ENCODE measurements at places on chromosomes 12 and 14. TPM values are rescaled to one million over a fixed set of nuclear protein-coding genes. Genes with fewer than 3 reads are reported as not detected.

The ALDH6A1 gene
- total RNA-seq: 19.1 TPM

The MGP gene
- total RNA-seq: 243 TPM

The RTN1 gene
- total RNA-seq: not detected

The CCDC175 gene
- 0.95 TPM for total RNA-seq

DNA sequence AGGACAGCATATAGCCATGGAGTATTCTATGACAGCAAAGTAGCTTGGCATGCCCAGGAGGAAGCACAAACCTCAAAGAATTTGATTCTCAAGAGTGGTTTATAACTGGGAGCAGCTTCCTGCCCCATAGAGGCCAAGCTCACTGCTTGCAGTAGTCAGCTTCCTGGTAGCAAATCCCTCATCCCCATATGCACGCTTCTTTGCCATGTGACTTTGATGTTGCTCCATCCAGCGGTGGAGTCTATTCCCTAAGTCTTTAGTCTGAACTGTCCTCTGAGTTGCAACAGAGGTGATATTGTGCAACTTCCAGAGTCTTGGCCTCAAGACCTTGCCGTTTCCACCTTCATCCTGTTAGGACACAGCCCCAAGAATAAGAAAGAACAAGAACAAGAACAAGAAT, 996.8 kb upstream of the TMEM132C start:
- peak; percentile 12 for DNase-seq

DNA sequence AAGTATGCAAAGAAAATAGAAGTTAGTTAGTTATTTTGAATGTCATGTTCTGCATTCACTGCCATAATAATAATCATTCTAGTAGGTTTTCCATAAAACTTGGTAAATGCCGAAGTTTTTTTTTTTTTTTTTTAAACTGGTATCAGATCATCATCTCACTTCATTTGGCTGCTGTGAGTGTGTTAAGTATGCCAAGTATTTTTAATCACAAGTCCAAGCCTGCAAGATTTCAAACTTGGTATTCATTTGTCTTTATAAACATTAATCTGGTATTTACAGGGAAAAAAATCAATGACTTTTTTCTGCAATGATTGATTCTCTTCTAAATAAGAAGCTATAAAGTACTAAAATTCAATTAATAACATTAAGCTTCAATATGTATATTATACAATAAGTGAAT, 248.9 kb downstream of the CCDC59 start:
- DNase-seq: no peak

DNA sequence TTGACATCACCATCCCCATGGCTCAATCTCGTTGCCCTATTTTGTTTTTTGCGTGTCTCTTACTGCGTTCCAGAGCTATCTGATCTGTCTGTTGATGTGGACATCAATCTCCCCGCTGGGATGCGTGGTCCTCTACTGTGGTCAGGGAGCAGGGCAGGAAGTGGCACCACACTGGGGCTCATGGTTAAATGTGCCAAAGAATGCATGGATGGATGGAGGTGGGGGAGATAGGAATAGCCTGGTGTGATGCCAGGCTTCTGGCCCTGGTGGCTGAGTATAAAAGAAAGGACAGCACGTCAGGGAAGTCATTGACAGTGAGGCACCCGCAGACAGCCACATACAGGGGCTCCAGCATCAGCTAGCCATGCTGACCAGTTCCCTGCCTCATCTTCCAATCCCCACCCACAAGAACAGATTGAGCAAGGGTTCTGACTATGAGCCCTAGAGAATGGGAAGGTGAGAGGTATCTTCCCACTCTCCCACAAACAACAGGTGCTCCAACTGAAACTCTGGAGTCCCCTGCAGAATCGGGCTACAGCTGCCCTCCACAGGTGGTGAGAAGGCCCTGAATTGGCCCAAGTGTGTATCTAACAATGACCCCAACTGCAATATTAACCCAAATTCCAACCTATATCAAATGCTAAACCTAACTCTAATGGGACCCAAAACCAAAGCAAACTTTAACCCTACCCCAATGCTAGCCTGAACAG, 2.7 kb upstream of the BEGAIN start:
- no peak for DNase-seq

DNA sequence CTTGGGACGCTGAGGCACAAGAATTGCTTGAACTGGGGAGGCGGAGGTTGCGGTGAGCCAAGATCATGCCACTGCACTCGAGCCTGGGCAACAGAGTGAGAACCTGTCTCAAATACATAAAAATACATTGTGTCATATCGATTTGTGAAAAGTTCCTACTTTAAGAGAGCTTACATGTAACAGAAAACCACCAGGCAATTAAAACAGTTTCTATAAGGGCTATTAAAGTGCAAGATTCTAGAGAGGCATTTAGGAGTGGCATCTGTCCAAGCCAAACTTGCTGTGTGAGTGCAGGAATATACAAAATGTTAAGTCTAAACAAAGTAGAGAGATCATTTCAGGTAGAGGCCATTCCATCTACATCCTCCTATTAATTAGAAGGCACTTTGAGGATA, 1.7 kb upstream of the NEK9 start:
- no peak for DNase-seq

DNA sequence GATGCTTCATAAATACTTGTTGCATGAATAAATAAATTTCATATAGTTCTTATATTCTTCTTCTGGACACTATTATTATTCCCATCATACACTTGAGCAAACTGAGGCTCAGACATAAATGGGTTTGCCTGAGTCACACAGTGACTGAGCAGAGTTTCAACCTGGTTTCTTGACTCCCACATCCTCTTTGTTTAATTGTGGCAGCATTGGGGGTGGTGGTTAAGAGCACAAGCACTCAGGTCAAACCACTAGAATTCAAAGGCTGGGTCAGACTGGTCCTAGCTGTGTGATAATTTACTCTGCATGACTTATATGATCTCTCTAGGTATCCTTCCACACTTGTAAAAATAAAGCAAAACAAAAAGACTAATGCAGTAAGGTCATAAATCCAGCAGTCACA, 274.9 kb upstream of the SRRM4 start:
- no peak for DNase-seq

GRCh38 chr14:89276424-89276975, 140.5 kb downstream of the FOXN3 start:
- DNase-seq: peak; percentile 33

DNA sequence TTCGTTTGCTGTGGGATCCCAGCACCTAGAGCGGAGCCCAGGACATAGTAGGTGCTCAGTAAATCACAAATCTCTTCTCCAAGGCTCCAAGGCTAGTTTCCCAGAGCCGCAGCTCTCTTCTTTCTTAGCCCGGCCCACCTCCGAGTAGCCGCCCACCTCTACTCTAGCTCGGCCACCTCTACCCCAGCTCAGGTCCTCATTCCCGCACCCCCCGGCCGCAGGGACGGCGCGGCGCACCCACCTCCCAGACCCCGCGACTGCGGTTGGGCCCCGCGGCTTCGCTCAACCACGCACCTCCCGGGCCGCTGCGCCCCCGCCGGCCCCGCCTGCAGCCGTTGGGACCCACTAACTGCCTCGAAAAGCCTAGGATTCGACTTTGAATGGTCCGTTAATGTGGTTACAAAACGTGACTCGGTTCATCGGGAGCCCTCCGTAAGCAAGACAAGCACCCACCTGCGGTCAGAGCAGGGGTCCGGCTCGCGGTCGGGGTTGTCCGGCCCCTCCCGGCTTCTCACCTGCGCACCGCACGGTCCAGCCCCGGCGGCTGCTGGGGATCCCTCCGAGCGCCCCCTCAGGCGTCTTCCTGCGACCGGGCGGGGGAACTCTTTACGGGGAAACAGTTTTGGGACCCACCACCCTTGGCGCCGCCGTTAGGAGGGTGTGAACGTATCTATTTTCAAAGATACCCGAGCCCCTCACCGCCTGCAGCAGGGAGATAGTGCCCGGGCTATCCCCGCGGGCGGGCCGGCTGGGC, at the start of gene SLC2A14:
TSS of gene SLC2A14 (minus strand) at position 350 of the 754 bp plus-strand sequence. CDS start 3,035 bp downstream, outside the sequence.
- DNase-seq: no peak

DNA sequence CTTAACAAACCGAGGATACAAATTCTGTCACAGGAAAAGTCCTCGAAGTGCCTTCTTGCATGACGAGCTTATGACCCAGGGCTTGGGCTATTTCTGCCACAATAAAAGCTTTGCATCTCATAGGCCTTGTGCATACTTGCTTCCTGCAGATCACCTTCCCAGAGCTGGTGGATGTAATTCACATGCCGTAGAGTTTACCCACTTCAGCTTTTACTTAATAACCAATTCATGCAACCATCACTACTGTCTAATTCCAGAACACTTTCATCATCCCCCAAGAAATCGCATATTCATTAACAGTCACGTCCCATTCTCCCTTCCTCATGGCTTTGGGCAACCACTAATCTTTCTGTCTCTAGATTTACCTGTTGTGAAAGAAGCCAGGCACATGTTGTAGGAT, 9.0 kb upstream of the BDKRB1 start:
- no peak for DNase-seq

GRCh38 chr14:51616724-51617409, 34.8 kb upstream of the FRMD6 start:
- no peak for DNase-seq
